ENCODE measurements at places on chromosomes 5 and 9. TPM values are rescaled to one million over a fixed set of nuclear protein-coding genes. Genes with fewer than 3 reads are reported as not detected.
A peak's percentile ranks its signal among the peaks of the same experiment; 100 is the strongest.

The MLANA gene
- total RNA-seq, result 6.5 TPM

The SLC6A18 gene
- total RNA-seq, result not detected

DNA sequence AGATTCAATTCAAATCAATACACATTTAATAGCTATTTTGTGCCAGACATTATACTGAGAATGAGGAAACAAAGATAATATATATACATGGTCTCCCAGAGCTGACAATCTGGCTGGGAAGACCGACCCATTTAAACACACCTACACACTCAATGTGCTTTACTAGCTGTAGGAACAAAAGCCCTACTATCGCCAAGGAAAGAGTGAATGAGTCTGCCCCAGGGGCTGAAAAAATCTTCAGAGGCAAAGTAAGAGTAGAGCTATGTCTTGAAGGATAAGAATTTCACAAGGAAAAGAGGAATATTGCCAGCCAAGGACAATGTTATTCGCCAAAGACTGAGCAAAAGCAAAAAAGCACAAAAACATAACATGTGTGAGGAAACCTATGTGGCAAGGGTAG, 6.6 kb downstream of the PFDN1 start:
- no peak for DNase-seq

DNA sequence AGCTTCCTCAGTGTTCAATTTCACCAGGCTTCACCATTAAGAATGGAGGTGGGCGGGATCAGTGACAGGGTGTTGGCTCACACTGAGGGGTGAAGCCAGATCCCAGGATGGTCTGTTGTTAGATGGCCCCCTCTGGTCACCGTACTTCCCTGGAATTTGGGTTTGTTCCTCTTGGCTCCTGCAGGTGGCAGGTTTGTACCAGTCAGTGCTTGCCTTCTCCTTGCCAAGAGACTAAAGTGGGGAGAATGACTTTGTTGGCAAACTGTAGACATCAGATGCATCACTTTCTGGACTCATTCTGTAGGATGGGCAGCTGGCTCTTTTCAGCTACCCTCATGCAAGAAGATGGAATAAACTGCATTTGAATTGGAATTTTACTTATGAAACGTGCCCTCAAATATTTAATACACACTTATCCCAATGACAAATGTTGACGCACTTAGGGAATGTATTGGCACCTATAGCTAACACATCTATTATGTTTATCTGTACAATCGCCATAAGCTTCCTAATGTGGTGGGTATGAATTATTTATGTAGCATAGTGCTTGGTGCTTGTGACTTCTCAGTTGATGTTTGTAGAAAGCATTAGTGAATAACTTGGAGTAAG, 31.4 kb upstream of the ANKRD55 start:
- DNase-seq, result no peak

- DNase-seq, result no peak
Observed at GRCh38 chr5:34524123-34524522, 132.0 kb upstream of the RAI14 start.

DNA sequence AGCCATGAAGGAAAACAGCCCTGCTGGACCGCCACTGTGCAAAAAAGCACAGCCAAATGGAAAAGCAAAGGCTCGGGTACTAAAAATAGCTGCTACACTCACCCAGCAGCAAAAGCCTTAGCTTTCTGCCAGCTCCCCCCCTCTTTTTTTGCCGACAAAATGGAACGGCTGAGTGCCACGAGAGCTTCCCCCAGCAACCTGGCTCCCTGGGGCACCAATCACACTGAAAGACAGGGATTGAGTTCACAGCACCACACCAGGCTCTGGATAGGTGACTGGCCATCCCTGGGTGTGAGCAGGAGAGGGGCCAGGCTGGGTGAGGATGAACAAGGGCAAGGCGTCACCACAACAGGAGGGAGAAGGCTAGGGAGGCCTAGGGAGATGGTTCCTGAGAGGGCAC, 66.7 kb downstream of the SIL1 start:
- DNase-seq, result peak; percentile 35

GRCh38 chr9:79663300-79663699, 91.5 kb downstream of the TLE4 start:
- no peak for DNase-seq
